CD4-positive, alpha-beta T cell treated with Interleukin-6 at 100 ng/mL for 8 hours (primary cell): ENCODE measurements at places on chromosomes 13 and 19.

DNA sequence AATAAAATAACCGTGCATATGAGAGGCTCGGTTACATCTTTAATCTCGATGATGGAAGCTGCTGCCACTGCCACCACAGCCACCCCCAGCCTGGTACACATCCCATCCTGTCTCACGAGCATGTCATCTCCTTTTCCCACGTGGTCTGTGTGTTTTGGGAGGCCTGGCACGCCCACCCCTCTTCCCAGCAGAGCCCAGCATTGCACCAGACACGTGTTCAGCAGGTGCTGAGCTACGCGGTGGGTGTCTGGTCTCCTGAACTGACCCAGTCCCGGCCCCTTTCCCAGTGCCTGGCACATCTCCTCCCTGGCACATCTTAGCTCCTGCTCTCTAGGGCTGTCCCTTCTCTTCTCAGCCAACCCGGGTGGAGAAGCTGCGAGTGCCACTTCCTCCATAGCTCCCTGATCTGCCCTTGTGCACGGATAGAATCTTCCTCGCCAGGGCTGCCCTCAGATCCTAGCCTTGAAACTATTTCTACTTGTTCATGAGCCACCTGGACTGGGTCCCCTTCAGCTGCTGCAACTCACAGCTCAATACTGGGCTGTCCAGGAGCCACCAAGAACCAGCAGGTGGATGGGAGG lies 36.8 kb upstream of the ZNF536 start:
- DNase-seq: no peak

DNA sequence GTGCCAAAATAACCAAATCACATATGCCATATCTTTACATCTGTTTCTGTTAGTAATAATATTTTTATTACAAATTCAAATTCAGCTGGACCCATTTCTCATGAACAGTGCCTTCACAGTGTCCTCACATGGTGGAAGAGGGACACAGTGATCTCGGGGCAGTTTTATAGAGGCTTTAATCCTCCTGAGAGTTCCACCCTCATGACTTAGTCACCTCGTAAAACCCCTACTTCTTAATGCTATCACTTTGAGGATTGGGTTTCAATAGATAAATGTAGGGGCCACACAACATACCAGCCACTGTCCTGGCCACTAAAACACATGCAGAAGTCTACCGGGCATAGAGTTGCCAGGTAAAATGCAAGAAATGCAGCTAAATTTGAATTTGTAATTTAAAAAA lies 201.5 kb downstream of the MYO16 start:
- no peak for DNase-seq

- peak; percentile 95 for DNase-seq
Measured at GRCh38 chr19:41353466-41354342, at the start of gene TGFB1. TSS of gene TGFB1 (minus strand) at chr19:41353922. CDS start at chr19:41353044, 878 bp downstream.

DNA sequence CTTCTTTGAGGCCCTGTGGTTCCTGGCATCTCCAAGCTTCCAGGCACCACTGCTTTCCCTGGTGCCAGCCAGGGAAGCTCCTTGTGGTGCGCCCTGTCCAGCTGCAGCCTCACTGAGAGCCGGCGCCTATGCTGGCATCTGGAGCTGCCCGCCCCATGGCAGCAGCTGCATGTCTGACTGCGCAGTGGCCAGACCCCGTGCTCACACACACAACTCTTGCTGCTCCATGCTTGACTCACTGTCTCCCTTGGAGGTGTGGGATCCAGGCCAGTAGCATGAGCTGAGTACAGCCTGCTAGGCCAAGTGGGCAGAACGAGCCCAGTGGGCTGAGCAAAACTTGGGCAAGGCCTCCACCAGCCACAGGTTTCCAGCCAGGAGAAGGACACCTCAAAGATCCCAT lies 11.5 kb upstream of the SUPT20H start:
- no peak for DNase-seq

DNA sequence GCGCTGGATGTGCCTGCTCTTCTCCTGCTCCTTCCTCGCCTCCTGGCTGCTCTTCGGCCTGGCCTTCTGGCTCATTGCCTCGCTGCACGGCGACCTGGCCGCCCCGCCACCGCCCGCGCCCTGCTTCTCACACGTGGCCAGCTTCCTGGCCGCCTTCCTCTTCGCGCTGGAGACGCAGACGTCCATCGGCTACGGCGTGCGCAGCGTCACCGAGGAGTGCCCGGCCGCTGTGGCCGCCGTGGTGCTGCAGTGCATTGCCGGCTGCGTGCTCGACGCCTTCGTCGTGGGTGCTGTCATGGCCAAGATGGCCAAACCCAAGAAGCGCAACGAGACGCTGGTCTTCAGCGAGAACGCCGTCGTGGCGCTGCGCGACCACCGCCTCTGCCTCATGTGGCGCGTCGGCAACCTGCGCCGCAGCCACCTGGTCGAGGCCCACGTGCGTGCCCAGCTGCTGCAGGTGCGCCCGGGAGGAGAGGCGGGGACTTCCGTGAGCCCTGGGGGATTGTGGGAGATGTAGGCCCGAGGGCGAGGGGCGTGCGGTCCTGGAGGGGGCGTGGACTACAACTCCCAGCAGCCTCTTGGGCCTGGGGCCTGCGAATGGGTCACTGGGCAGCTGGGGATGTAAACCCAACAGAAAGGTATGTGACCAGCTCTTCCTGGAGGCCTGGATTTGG lies 6.7 kb downstream of the KCNJ14 start:
- DNase-seq: no peak

GRCh38 chr19:4889034-4889815 lies 13.5 kb downstream of the ARRDC5 start:
- no peak for DNase-seq

DNA sequence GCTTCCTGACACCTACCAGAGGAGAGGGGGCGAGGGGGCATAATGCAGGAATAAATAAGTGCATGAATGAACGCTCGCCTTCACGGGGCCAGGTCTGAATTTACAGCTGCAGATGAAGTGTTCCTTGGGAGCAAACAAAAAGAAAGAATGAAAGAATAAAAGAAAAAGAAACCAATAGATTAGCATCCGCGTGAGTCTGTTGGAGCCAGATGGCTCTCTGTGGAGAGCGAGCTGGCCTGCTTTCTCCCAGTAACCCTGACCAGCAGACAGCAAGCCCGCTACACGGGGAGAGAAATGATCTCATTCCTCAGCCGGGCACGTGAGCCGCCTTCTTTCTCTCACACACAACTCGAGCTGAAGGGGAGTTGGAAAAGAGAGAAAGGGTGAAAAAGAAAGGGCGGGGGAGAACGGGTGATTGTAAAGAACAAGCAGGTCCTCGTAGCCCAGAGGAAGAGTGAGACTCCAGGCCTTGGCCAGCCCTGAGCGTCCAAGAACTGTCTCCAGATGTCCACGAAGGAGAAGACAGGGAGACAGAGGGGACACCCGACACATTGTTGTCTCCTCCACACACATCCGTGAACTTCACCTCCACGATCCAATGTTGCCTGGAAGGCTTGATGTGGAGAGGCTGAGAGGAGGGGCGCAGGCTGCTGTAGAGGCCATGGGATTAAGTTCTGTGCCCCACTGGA lies 81.4 kb downstream of the RNASEH2B start:
- DNase-seq: no peak
